ENCODE measurements at places on chromosomes 5 and 9. TPM values are rescaled to one million over a fixed set of nuclear protein-coding genes. Genes with fewer than 3 reads are reported as not detected.

Gene NPDC1
- 74.3 TPM for total RNA-seq

Gene PHF24
- 0.81 TPM for total RNA-seq

Gene LCN1
- total RNA-seq: not detected

Gene CENPH
- 3.9 TPM for total RNA-seq

Gene CCL27
- 0.44 TPM for total RNA-seq

Gene IL3
- not detected for total RNA-seq

Gene SPATA6L
- 1.3 TPM for total RNA-seq

Gene TNC
- total RNA-seq: 13.1 TPM

Gene CSF2
- not detected for total RNA-seq

Gene SPATA31E1
- total RNA-seq: not detected

Gene ISL1
- not detected for total RNA-seq

Gene CEP72
- total RNA-seq: 0.66 TPM

Gene PRUNE2
- 5.0 TPM for total RNA-seq

Gene PCDHA10
- total RNA-seq: not detected

Gene SPATA31D1
- not detected for total RNA-seq

Gene PTCD2
- 22.7 TPM for total RNA-seq

Gene FAM221B
- not detected for total RNA-seq

Gene WDR36
- 15.8 TPM for total RNA-seq

Gene STKLD1
- 1.7 TPM for total RNA-seq

Gene CDH10
- total RNA-seq: not detected

Gene ANKRD34B
- total RNA-seq: not detected

Gene ITK
- total RNA-seq: 1.6 TPM

Gene C5orf58
- total RNA-seq: not detected

Gene PAEP
- not detected for total RNA-seq

Gene OR13C9
- total RNA-seq: not detected

Gene CHSY3
- total RNA-seq: 1.3 TPM

Gene HMCN2
- 2.8 TPM for total RNA-seq

Gene OSMR
- 7.2 TPM for total RNA-seq

Gene ITGA2
- 3.7 TPM for total RNA-seq

Gene MTAP
- 22.6 TPM for total RNA-seq

Gene ANAPC2
- 26.7 TPM for total RNA-seq

Gene SOWAHA
- total RNA-seq: 0.13 TPM

Gene BNC2
- total RNA-seq: 4.4 TPM

Gene GPR21
- 0.95 TPM for total RNA-seq

Gene SLC36A2
- total RNA-seq: 1.8 TPM

Gene AQP7
- total RNA-seq: 80.2 TPM

Gene TLX3
- total RNA-seq: not detected

Gene FOXD4
- total RNA-seq: not detected

Data from heart right ventricle (tissue), 16 donors.